ENCODE measurements at places on chromosomes 4 and X.
A peak's percentile ranks its signal among the peaks of the same experiment; 100 is the strongest.

- DNase-seq = peak; percentile 66
Observed at GRCh38 chr4:107736924-107737448, 17.0 kb upstream of the PAPSS1 start.

GRCh38 chr4:156746111-156746510, 225.5 kb downstream of the PDGFC start:
- DNase-seq = no peak

- no peak for DNase-seq
Observed at GRCh38 chr4:173525118-173526011, 4.7 kb downstream of the HAND2 start.

GRCh38 chr4:26120098-26120825, 200.6 kb upstream of the RBPJ start:
- DNase-seq = no peak

DNA sequence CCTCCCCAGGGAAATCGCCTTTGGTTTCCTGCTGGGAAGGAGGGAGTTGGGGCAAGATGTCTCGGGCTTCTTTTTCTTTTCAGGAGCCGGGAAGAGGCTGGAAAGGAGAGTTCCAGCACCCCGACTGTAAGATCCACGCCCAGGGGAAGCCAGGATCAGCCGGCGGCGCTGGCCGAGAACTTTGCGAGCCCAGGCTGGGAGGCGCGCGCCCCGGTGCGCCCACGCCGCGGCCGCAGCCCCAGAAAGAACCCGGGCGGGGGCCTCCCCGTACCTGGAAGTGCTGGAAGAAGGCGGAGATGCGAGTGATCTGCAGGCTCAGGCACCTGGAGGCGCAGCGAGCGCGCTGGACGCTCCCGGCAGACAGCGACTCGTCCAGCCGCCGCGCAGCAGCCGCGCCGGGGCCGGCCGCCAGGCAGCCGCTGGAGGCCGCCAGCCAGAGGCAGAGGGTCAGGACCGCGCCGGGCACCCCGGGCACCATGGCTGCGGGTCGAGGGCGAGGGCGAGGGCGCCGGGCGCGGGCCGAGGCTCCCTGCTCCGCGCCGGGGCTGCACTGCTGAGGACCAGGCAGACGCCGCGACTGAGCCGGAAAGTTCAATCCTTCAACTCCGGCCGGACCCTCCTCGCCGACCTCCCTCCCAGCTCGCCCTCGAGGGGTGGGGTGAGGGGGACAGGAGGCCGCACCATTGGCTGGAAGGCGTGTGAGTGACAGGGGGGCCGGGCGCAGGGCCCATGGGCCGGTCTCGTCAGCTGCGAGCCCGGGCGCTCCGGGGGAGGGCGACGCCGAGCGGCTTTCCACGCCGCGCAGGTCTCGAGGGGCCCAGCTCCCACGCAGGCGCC, at the start of gene ANOS1:
Gene ANOS1 (minus strand): TSS at position 579 of the 837 bp plus-strand sequence. CDS start 101 bp downstream, at position 478.
- peak; percentile 32 for DNase-seq

GRCh38 chrX:65999563-66000148, 40.2 kb downstream of the VSIG4 start:
- DNase-seq = no peak

DNA sequence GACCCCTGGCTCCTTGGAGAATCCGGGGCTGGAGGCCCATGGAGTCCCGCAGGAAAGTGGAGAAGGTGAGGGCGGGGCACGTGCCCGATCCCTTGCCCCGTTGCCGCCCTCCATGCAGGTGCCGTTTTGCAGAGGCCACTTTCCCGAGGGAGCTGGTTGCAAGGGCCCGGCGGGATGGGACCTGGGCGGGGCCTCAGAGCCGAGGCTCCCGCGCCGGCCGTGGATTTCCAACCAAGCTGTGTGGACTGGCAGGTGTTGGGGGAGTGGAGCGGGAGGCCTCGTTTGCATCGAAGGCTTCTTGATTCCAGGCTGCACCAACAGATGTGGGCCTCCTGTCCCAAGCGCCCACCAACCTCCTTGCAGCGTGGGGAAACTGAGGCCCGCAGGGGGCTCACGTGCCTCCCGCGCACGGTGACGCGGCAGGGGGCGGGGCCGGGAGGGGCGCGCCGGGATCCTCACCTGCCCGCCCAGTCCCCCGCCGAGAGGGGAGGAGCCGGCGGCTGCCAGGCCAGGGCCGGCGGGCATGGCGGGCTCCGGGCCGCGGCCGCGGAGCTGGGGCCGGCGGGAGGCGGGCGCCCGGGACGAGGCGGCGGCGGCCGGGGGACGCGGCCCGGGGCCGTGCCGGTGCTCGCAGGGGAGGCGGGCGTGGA, 24.9 kb downstream of the SH3BP2 start:
- DNase-seq = peak; percentile 34

GRCh38 chr4:69497076-69497475, 1.4 kb upstream of the UGT2B4 start:
- no peak for DNase-seq

GRCh38 chrX:134161162-134161561, 75.8 kb upstream of the CCDC160 start:
- DNase-seq = no peak

DNA sequence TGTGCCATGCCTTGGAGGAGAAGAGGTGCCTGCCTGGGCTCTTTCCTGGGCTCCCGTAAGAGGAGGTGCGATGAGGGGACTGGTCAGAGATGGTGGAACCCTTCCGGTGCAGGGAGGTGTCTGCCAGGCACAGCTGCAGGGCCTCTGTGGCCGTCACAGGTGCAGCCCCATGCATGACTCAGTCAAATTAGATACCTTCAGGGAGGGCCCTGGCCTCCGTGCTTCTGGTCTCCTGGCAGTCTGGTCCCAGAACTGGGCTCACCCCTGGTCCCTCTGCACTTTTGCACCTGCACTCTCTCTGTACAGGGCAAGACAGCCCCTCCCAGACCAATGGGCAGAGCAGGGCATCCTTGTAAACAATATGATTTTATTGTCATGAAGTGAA, 49.9 kb upstream of the LRPAP1 start:
- no peak for DNase-seq

DNA sequence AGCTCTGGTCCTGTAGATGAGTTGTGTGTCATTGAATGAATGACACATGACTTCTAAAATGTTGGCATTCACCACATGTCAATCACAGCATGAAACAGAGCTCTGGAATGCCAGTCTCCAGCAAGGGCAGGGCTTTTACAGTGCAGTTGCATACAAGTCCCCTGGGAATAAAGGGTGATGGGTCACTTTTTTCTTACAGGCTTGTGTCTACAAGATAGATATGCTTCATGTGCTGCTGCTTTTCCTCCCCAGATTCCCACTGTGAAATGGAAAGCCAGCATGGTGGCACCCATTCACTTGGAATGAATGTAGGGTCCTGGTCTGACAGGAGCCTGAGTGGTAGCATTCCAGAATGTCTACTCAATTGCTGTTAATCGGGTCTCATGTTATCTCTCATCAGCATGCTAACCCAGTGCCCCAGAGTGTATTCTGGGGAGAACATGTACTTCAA, 159.1 kb upstream of the KIT start:
- DNase-seq = no peak

GRCh38 chr4:27218013-27218412, 357.4 kb downstream of the STIM2 start:
- no peak for DNase-seq

- no peak for DNase-seq
Observed at GRCh38 chr4:109067508-109068235, 234.8 kb downstream of the COL25A1 start.

GRCh38 chrX:2967998-2968909, 38.1 kb upstream of the ARSH start:
- no peak for DNase-seq

DNA sequence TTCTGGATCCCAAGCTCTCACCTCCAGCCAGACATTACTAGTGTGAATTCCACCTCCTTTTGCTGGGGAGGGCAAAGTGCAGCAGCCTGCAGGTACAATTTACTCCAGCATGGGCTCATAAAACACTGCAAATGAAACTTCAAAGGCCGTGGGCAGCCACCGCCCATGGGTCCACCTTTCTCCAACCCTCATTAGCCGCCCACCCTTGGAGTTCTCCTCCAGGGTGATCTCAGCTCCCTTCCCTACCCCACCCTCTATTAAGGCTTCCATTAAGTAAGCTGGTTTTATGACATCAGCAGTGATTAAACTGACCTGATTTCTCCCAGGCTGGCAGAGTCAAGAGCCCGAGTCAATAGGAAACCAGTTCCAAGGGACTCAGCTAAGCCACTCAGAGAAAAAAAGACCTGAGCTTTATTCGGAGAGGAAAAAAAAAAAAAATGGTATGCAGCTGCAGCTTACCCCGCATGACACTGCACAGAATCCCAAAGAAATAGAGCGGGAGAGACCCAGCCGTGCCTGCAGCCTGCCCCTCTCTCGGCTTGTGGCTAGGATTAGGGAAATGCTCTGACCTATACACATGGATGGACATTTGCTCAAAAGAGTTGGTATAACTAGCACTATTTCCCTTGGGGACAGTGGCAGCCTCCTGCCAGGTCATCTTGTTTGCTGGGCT, 319.6 kb downstream of the PTTG2 start:
- DNase-seq = peak; percentile 3

GRCh38 chr4:7653510-7654369, 219.0 kb upstream of the PSAPL1 start:
- no peak for DNase-seq

DNA sequence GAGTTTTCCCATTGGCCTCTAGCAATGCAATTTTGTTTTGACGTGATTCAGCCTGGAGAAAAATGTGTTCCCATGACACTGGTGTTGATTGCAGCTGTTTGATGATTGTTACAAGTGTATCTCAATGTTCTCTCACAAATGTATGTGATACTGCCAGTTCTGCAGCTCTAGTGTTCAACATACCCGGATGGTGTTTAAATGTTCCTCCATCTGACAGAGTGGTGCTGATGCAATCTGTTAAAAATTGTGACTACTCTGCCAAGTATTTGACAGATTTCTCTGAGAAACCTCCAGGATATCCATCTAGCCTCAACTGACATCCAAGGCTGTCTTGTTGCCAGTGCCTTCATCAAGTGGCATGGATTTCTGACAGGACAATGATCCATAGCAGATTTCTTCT, 657.2 kb upstream of the DIAPH2 start:
- no peak for DNase-seq

Measured in NCI-H1092 treated with DMSO at 0.1 percent for 48 hours (cell line).